ENCODE measurements at places on chromosomes 16 and 17.

- DNase-seq: no peak
These were observed 83.6 kb downstream of the C16orf78 start for GRCh38 chr16:49457196-49457595.

DNA sequence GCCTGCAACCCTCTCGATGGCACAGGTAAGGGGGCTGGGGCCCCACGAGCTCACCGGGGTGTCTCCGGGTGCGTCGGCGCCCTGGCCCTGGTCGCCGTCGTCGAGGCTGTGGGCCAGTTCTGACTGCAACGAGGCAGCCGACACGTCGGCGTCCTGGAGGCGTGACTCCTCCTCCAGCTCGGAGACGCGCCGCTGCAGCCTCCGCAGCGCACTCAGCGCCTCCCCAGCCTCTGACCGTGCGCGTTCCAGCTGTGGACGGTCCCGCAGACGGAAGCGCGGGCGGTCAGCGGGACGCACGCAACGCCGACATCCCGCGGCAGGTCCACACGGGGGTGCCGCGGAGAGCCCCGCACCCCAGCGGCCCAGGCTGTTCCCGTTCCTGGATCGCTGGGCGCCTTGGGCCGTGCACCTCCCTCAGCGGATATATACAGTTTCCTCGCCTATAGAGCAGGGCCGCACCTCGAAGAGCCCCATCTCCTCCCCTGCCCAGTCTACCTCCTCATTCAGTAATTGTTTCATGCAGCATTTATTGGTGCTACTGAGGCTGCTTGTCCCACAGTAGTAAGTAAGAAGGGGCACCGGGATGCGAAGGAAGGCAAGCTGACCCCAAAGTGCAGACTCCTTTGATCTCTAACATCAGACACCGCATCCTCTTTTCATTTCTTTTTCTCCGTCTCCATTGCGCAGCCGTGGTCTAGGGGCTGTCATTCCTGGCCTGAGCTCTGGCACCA is 5.8 kb downstream of the THOC6 start:
- DNase-seq: peak; percentile 73

DNA sequence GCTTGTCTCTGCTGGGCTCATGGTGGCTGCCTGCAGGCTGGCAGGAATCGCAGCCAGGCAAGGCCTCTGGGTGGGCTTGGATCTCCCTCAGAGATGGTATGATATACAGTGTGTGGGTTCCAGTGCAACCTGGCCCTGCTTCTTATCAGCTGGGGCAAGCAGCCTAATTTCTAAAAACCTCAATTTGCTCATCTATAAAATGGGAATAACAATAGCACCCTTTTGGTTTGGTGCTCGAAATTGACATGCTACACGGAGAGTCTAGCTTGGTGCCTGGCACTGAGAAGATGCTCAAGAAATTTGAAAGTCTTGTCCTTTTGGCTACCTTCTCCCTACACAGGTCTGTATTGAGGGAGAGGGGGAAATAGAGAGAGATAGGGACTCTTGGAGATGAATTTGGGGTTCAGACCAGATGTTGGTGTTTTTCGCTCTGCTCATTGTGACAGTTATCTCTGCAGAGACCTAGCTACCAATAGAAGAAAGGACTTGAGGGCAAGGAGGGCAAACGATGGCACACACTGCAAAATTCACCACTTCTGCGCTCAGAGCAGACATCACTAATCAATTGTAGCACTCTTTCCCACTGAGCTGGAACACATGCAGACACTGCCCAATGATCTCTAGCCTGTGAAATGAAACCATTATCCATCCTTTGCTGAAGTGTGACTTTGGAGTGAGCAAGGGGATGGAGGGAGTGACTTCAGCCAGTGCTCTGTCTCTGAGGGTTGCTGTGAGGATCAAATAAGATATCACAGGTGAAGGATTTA is 15.6 kb downstream of the BEAN1 start:
- DNase-seq: no peak

DNA sequence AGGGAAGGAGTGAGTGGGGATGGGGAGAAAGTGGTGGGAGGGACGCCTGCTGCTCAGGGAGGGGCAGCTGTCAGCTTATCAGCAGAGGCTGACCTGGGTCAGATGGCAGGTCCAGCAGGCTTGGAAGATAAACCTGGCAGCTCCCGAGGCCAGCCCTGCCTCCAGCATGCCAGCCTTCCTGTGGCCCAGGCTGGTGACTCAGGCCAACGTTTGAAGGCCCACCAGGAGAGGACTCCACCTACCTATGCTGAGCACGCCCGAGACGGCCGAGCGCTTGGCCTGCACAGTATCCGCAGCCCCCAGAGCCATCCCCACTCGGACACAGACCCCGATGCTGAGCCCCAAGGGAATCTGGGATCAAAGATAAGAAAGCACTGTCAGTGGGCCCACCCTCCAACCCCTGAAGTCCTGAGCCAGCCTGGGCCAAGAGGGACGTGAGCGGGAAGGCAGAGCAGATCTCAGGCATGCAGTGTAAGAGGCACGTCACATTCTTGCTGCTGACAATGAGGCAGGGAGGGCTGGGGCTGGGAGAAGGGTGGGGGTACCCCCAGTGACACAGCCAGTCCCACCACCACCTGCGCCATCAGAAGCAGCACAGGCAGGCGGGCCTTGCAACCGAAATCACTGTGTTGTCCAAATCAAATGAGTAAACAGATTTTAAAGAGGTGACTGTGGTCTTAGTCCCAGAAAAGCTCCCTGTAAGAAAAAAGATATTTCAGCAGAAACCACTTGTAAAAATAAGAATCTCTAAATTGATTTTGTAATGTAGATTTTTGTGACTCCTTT is 12.4 kb downstream of the SLC47A2 start:
- no peak for DNase-seq

GRCh38 chr17:75748706-75749105 is 16.3 kb downstream of the GALK1 start:
- DNase-seq: no peak
